ENCODE measurements at places on chromosomes 6 and 20. TPM values are rescaled to one million over a fixed set of nuclear protein-coding genes. Genes with fewer than 3 reads are reported as not detected.

DEFB119 gene
- total RNA-seq = not detected

LHFPL5 gene
- not detected for total RNA-seq

DNAH8 gene
- total RNA-seq = under 0.01 TPM

CRNKL1 gene
- total RNA-seq = 19.4 TPM

FOXA2 gene
- total RNA-seq = not detected

TINAG gene
- not detected for total RNA-seq

PRDM1 gene
- total RNA-seq = 3.5 TPM

RSPO4 gene
- not detected for total RNA-seq

VSTM2L gene
- total RNA-seq = 0.12 TPM

EFCAB8 gene
- total RNA-seq = 0.20 TPM

TRDN gene
- under 0.01 TPM for total RNA-seq

FAM83C gene
- not detected for total RNA-seq

F13A1 gene
- total RNA-seq = 6.2 TPM

- H3K27ac ChIP-seq = no peak overlapping the region
- no peaks in the 10 kb centered on the region for H3K36me3 ChIP-seq
- DNase-seq = no peak
- H3K27me3 ChIP-seq = no peaks in the 10 kb centered on the region
Observed at GRCh38 chr20:52127309-52127708, 64.3 kb downstream of the ZFP64 start.

- H3K4me3 ChIP-seq = no peak overlapping the region
- H3K27ac ChIP-seq = no peak overlapping the region
- DNase-seq = no peak
- H3K27me3 ChIP-seq = no peaks in the 10 kb centered on the region
- H3K36me3 ChIP-seq = no peaks in the 10 kb centered on the region
- no peaks in the 10 kb centered on the region for H3K4me1 ChIP-seq
Observed at GRCh38 chr6:27031302-27031701, 216.2 kb upstream of the PRSS16 start.

GRCh38 chr6:35585658-35586057 lies 73.0 kb upstream of the TULP1 start:
- no peak overlapping the region for H3K4me3 ChIP-seq
- no peaks in the 10 kb centered on the region for H3K27me3 ChIP-seq
- DNase-seq = no peak

DNA sequence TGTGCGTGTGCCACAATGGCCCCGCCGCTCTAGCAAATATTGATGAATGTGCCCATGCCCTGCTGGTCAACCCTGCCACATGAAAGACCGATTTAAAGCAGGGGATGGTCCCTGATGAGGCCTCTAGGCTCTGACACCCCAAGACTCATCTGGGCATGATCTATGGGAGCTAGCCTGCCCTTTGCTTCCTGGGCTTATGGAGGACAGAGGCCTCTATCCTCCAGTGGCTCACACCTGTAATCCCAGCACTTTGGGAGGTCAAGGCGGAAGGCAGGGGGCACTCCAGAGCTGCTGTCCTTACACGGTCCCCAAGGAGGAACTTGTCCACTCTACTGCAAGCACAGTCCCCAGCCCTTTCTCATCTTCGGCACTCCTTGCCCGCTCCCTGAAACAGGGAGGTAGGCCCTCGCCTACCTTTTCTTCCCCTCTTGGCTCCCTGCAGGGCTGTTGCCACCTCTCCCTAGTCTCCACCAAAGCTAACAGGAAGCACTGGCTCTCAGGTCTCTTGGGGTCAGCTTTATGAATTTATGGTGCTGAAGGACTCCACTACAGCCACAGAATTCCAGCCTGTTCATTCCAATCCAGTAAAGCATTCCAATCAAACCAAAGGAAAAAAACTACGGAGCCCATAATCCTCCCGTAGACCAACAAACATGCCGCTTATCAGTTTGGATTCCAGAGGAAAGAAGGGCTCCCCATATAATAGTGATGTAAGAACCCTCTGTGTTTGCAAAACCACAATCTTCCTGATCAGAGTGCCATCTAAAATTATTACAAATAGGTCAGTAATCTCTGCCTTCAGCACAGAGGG lies 48.7 kb upstream of the FOXQ1 start:
- no peak overlapping the region for H3K4me3 ChIP-seq
- no peak overlapping the region for H3K27ac ChIP-seq
- DNase-seq = no peak
- no peaks in the 10 kb centered on the region for H3K27me3 ChIP-seq

- H3K27ac ChIP-seq = no peak overlapping the region
- DNase-seq = no peak
- no peaks in the 10 kb centered on the region for H3K4me1 ChIP-seq
- H3K4me3 ChIP-seq = no peak overlapping the region
- H3K27me3 ChIP-seq = no peaks in the 10 kb centered on the region
Observed at GRCh38 chr20:38997622-38998021, 35.5 kb downstream of the DHX35 start.

DNA sequence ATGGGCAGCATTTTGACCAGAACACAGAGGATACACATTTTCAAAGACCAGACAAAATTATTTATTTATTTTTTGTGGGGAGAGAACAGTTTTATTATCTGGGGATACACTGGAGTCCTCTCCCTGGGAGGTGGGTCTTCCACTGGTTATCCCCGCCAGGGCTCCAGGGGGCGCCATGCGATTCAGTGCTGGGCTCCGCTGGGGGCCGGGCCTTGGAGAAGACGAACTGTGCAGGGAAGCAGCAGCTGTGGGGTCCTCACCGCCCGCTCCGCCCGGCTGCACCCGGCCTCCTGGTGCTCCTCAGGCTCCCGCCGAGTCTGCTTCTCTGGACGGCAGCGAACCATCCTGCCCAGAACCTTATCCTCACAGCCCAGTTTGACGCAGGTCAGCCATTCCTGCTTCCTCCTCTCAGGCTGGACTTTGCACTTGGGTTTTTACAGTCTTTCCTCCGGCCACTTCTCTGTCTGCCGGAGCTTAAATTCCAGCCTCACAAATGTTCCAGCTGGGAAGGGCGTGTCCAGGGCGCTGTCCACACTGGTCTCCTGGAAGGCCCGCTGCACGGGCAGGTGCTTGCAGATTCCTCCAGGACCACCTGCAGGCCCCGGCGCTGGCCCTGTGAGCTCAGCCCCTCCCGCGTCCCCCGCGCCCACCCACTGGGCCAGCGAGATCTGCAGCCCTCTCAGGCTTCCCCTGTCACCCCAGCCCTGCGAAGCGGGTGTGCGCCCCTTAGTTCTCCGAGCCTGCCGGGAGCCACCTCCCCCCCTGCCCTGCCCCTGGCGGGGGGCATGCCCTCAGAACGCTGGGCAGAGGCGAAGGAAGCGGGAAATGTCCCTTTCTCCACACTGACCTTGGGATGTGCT lies 1830.0 kb upstream of the DEFB115 start:
- no peaks in the 10 kb centered on the region for H3K27me3 ChIP-seq
- H3K4me3 ChIP-seq = no peak overlapping the region
- DNase-seq = no peak
- H3K4me1 ChIP-seq = no peaks in the 10 kb centered on the region

DNA sequence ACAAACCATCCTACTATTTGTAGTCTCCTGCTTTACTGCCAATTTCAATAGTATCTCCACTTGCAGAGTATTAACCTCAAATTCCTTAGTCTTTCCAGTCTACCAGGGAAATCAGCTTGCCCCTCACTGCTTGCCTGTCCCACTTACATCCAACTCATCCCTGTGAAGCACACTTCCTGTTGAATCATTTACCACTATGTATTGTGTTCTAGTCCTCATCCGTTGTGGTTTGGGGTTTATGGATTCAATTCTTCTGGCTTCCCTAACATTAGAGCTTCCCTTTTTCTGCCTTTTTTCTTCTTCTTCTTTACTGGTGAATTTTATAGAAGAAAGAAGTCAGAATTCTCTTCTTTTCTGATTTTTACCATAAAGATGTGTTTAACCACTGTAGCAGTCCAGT lies 5.1 kb upstream of the TXLNB start:
- no peaks in the 10 kb centered on the region for H3K27me3 ChIP-seq
- no peak overlapping the region for H3K4me3 ChIP-seq
- DNase-seq = no peak
- no peak overlapping the region for H3K27ac ChIP-seq
- peaks cover under 1% of the 10 kb centered on the region for H3K4me1 ChIP-seq

GRCh38 chr6:84304881-84305280 lies 77.4 kb upstream of the CEP162 start:
- H3K27me3 ChIP-seq = no peaks in the 10 kb centered on the region
- H3K36me3 ChIP-seq = no peaks in the 10 kb centered on the region
- H3K4me1 ChIP-seq = no peaks in the 10 kb centered on the region
- no peak for DNase-seq

- H3K4me3 ChIP-seq = no peak overlapping the region
- no peak for DNase-seq
- H3K27me3 ChIP-seq = no peaks in the 10 kb centered on the region
- H3K4me1 ChIP-seq = no peaks in the 10 kb centered on the region
Observed at GRCh38 chr6:1594445-1595200, 15.1 kb upstream of the FOXC1 start.

- no peaks in the 10 kb centered on the region for H3K4me1 ChIP-seq
- H3K4me3 ChIP-seq = no peak overlapping the region
- no peaks in the 10 kb centered on the region for H3K36me3 ChIP-seq
Observed at GRCh38 chr6:83038246-83038645, 27.4 kb downstream of the UBE3D start.

- no peaks in the 10 kb centered on the region for H3K4me1 ChIP-seq
- no peaks in the 10 kb centered on the region for H3K27me3 ChIP-seq
- no peak for DNase-seq
- H3K27ac ChIP-seq = no peak overlapping the region
Observed at GRCh38 chr6:14366872-14367271, 249.3 kb downstream of the CD83 start.

DNA sequence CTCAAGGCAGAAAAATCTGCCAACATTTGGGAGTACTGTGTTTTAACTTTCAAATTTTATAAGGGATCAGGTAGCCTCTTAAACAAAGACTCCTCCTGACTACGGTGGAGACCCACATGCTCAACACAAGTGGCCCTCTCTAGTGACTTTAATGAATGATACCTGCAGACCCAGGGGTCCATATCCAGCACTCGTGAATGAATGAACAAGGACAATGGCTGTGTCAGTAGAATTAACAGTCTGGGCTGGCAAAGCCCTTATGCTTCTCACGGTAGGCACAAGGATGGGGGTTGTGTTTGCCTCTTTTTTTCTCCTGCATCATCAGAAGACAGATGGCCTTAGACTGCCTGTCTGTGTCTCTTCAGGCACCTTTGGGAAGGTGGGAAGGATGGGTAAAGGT lies 112.6 kb upstream of the TRAF3IP2 start:
- no peak for DNase-seq
- peaks cover 2% of the 10 kb centered on the region for H3K4me1 ChIP-seq
- no peaks in the 10 kb centered on the region for H3K27me3 ChIP-seq

DNA sequence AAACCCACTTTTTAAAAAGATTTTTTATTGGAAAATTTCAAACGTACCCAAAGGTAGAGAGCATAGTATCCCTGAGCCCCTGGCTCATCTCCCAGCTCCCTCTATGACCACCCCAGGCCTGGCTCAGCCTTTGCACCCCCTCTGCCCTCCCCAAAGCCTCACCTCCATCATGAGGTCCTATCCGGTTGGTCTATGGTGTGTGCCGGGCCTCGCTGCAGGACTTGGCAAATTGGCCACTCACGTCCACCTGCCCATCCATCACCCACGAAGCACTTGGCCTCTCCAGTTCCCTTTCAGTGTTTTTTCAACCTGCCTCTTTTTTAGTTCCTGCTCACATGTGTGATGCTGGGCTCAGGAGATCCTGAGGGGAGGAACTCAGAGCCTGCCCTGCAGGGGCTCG lies 147.4 kb downstream of the CDH4 start:
- H3K4me1 ChIP-seq = no peaks in the 10 kb centered on the region
- DNase-seq = no peak
- H3K36me3 ChIP-seq = no peaks in the 10 kb centered on the region
- H3K27me3 ChIP-seq = no peaks in the 10 kb centered on the region
- no peak overlapping the region for H3K4me3 ChIP-seq
- H3K27ac ChIP-seq = no peak overlapping the region

DNA sequence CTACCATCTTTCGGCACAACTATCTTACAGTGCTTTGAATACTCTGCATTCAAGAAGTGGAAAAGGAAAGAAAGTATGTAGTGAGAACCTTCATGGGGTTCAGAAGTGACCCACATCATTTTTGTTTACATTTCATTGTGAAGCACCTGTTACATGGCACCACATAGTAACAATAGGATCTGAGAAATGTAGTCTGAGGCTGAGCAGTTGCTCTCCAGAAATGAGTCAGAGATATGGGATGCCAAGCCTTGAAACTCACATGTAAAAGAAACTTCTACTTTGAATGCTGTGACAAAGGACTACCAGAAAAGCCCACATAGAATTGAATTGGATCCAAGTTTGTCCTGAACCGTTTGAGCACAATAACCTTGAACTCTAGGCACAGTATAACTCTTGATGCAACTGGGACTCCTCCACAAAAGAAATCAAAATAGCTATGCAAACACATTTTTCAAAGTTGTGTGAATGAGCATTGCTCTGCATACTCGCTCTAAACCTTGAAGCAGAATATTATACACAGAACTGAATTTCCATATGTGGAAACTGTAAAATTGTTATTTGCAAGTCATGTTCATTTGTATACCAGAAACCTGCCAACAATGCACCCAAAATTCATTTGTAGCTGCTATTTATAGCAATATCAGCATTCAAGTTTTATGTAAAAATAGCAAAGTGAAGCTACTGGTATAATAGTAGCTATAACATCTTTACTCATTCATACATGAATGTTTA lies 400.9 kb upstream of the POU3F2 start:
- no peaks in the 10 kb centered on the region for H3K27me3 ChIP-seq
- no peaks in the 10 kb centered on the region for H3K36me3 ChIP-seq
- no peaks in the 10 kb centered on the region for H3K4me1 ChIP-seq
- no peak overlapping the region for H3K27ac ChIP-seq
- DNase-seq = no peak

GRCh38 chr20:48740292-48740649 lies 87.5 kb downstream of the PREX1 start:
- no peak for DNase-seq
- no peaks in the 10 kb centered on the region for H3K36me3 ChIP-seq

DNA sequence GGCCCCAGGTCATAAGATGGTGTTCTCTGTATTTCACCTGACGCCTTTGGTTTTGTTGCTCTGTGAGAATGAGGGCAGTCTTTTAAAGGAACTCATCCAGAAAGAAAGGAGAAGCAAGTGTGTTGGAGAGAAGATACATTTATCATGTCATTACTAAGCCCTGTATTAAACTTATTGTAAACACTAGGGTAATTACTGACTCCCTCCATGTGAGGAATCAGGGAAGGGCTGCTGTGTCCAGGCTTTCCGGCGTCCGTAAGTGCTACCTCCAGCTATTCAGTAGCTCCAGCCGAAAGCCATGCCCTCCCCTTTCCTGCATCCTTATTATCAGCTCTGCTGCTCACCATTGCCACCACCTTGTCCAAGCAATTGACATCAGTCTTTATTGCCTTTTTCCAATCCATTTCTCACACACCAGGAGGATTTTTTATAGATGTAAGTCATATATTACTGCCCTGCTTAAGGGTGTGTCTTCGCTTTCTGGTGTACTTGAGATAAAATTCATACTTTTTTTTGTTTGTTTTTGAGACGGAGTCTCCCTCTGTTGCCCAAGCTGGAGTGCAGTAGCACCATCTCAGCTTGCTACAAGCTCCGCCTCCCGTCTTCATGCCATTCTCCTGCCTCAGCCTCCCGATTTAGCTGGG lies 94.7 kb downstream of the RPP40 start:
- H3K27me3 ChIP-seq = no peaks in the 10 kb centered on the region
- H3K4me1 ChIP-seq = peaks cover 7% of the 10 kb centered on the region
- no peak overlapping the region for H3K27ac ChIP-seq
- DNase-seq = no peak
- H3K4me3 ChIP-seq = no peak overlapping the region
- H3K36me3 ChIP-seq = no peaks in the 10 kb centered on the region

GRCh38 chr20:38168791-38169589 lies 3.9 kb upstream of the TGM2 start:
- H3K36me3 ChIP-seq = no peaks in the 10 kb centered on the region
- no peak for DNase-seq
- no peak overlapping the region for H3K4me3 ChIP-seq

GRCh38 chr6:111494951-111495635 lies 12.1 kb upstream of the REV3L start:
- no peak for DNase-seq
- no peak overlapping the region for H3K27ac ChIP-seq
- H3K36me3 ChIP-seq = no peaks in the 10 kb centered on the region
